ENCODE measurements at places on chromosomes 11 and 22.
A peak's percentile ranks its signal among the peaks of the same experiment; 100 is the strongest.

GRCh38 chr11:37727371-37727770, 1129.3 kb upstream of the RAG2 start:
- DNase-seq = no peak

DNA sequence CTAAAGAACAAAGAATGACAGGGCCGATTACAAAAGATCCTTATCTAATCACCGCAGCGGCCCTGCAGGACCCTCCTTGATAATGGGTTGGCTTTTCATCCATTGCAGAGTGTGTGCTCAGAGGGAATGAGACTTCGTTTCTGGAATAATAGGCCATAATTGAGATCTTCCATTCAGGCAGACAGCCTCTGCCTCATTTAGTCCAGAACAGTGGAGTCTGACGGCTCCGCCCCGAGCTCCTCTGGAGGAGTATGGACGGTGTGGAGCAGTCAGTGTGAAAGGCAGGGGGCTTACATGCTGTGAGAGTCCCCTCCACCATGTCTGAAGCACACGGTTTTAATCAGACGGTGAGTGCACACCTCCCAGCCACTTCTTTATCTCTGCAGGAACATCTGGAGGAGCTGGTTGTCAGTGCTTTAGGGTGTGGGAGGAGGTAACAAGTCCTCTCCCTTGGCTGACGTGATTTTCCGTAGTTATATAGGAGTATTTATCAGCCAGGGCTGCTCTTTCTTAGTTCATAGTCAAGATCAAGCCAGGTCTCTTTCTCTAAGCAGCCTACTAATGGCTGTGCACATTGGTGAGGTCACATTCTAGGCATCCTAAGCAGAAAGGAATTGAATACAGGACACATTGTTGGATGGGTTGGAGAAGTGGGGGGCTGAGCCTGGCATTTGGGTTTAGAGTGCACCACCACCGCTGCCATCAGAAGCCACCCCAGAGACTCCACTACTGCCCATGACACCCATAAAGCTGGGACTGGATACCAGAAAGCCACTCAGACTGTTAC, 1477.9 kb downstream of the TBC1D22A start:
- DNase-seq = no peak

- no peak for DNase-seq
Observed at GRCh38 chr11:43135966-43136534, 175.7 kb upstream of the API5 start.

- DNase-seq = no peak
Observed at GRCh38 chr11:94117871-94118270, 10.8 kb upstream of the PANX1 start.

GRCh38 chr11:79481795-79482194, 41.0 kb upstream of the TENM4 start:
- DNase-seq = no peak

DNA sequence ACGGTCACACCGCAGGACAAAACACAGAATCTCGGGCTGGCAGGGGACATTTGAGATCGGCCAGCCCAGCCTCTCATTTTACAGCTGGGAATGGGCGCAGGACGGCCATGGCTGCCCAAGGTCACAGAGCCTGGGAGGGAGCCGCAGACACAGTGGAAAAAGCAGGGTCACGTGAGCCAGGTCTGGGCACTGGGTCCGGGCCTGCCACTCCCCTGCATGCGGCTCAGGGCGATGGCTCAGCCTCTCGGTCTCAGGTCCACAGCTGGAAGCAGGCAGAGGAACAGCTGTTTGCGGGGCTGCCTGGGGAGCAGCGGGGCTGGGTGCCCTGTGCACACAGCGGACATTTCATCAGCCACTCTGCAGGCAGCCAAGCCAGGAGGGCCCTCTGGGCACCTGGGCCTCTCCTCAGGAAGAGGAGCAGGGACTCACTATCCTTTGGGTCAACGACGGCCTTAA, 10.4 kb upstream of the PPARA start:
- DNase-seq = no peak

DNA sequence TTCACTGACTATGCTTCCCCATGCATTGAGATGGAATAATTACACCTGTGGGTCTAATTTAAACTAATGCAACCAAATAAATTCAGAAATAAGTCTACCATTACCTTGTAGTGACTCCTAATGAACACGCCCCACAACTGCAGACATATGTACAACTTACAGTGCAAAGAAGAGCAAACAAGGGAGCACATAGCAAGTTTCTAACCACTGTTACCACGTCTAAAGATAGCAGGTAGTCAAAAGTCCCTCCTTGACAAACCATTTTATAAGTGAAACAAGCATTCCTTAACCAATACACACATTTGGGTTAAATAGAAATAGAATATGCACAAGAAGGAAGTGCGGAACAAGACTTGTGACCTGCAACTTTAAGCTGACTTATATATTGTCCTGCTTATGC, 20.6 kb downstream of the PHF21A start:
- DNase-seq = no peak

DNA sequence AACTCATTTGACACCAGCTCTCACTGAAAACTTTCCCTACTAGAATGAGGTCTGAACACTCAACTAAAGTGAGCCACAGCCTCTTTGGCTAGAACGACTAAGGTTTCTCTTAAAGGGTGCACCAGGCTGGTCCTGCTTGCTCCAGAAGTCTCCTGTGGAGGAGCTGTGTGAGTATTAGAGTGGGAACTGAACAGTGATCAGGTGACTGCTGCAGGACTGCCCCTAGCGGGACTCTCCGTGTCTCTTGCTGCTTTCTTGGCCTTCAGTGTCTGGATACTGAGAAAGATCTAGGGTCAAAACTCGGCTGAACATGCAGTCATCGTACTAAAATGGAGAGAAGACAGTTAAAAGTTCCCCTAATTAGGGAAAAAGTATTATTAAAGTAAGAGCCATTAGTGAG, 34.6 kb downstream of the FAM118A start:
- peak; percentile 30 for DNase-seq

DNA sequence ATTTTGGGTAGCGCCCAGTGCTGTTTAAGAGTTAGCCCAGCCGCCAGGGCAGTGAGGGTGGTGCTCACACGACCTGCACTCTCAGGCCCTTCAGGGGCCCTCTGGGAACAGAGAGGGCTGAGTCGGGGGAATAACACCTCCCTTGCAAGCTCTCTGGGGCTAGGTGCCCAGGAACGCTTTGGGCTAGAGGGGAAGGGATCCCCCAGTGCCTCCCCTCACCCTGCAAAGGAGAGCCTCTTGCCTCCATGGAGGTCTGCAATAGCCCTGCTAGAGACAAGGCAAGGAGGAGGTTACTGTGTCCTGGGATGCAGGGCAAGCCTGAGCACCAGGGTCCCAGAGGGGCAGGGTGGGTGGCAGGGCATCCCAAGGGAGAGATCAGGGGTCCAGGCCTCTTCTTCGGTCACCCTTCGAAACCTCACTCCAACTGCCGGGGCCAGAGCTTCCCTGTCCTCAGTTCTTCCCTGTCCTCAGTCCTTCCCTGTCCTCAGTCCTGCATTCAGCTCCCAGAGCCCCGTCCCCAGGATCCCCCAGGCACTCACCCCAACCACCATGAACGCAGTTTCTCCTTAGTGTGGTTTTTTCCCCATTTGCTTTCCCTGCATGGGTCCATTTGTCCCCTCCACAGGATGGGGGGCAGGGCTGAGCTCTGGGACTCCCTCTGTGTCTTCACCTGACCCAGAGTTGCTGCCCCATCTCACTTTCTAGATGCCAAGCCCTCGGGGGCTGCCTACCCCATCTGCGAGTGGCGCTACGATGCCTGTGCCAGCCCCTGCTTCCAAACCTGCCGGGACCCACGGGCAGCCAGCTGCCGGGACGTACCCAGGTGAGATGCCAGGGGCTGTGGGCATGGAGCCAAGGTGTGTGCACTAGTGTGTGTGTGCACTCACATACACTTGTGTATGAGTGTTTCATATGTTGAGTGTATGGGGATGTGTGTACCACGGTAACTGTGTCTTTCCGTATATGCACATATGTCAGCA, 60.8 kb downstream of the OTOG start:
- DNase-seq = no peak

GRCh38 chr22:50252082-50253045, 1.3 kb upstream of the HDAC10 start:
- DNase-seq = peak; percentile 49

DNA sequence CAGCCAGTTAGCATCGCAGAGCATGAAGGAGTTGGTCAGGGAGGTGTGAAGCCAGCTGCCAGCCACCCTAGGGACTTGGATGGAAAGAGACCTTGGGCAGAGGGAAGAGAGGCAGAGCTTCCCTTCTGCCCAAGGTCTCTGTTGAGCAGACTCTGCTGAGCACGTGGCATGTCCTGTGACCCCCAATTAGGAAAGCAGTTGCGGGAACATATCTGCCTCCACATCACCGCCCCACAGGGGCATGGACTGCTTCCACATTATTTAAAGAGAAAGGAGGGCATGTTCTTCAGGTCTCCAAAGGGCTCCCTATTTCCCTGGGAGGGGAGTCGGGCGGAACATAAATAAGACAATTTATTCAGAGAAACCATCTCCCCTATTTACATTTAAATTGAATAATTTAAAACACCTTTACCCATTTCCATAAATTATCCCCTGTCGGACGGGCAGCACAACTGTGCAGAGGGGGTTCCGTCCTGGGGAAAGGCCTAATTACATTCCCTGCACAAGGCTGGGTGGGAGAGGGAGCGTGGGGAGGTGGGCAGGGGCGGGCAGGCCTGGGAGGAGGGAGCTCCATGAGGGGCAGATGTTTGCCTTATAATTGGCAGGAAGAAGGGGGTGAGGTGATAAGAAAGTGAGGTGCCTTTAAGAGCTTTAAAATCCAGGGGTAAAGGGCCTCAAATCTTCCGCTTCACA, 88.8 kb upstream of the THY1 start:
- DNase-seq = no peak

GRCh38 chr22:40904101-40904500, 42.2 kb upstream of the DNAJB7 start:
- no peak for DNase-seq

GRCh38 chr22:19872779-19873137, 18.1 kb upstream of the GNB1L start:
- DNase-seq = no peak

- no peak for DNase-seq
Observed at GRCh38 chr22:36079041-36079440, 50.4 kb upstream of the RBFOX2 start.

DNA sequence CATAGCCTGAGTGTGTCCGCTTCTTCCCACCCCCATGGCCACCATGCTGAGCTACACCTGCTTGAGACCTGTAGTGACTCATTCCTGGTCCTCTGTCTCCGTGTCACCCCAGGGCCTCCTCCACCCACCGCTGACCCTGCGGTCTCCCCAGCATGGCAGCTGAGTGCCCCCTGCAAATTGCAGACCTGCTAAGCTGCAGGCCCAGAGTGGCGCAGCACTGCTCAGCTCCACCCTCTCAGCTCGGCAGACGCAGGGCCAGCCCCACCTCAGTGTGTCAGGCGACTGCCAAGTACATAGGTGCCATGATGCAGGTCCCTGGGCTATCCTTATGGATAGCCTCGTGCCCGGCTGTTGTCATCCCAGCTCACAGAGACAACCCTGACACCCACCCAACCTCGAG, 13.1 kb downstream of the MS4A15 start:
- no peak for DNase-seq

DNA sequence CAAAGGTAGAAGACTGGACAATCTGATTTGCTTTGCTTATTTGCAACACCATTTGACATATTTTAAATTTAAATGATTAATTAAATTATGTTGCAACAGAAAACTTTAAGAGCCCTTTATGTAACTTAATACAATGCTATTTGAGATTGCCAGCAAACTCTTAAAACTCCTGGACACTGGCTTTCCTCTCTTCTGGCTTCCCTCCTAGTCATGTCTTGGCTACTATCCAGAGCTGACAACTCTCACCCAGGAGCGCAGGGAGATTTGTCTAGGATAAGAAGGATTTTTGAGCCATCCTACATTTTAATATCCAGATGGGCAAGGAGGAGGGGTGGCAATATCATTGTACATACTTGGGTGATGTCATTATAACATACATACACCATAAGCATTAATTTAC, 134.3 kb downstream of the ELP4 start:
- no peak for DNase-seq

GRCh38 chr11:102158164-102158735, 48.0 kb downstream of the YAP1 start:
- DNase-seq = no peak

DNA sequence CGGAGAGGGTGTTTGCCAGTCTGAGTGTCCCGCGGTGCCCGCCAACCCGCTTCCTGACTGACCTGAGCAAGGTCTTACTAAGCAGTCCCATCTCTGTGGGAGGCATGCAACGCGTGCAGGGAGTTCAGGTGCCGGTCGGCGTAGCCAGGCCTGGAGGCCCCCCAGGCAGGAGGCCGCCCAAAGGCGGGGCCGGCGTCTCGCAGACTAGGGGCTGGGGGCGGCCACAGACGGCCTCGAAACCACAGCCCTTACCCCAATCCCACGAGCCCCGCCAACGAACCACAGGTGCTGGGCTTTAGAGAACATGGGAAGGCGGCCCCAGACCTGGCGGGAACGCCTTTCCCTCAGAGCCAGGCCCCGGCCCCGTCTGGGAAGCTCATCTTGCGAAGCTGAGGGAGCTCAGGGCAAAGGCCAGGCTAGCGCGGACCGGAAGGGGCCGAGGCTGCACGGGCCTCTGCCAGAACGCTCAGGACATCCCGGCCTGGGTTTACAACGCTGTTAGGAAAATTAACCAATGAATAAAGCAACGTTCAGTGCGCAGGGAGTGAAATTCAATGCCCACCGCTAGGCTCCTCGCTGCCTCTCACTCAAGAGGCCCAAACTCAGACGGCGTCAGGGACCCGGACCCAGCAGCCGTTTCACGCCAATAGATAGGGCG, 2.1 kb upstream of the MTFP1 start:
- peak; percentile 74 for DNase-seq

DNA sequence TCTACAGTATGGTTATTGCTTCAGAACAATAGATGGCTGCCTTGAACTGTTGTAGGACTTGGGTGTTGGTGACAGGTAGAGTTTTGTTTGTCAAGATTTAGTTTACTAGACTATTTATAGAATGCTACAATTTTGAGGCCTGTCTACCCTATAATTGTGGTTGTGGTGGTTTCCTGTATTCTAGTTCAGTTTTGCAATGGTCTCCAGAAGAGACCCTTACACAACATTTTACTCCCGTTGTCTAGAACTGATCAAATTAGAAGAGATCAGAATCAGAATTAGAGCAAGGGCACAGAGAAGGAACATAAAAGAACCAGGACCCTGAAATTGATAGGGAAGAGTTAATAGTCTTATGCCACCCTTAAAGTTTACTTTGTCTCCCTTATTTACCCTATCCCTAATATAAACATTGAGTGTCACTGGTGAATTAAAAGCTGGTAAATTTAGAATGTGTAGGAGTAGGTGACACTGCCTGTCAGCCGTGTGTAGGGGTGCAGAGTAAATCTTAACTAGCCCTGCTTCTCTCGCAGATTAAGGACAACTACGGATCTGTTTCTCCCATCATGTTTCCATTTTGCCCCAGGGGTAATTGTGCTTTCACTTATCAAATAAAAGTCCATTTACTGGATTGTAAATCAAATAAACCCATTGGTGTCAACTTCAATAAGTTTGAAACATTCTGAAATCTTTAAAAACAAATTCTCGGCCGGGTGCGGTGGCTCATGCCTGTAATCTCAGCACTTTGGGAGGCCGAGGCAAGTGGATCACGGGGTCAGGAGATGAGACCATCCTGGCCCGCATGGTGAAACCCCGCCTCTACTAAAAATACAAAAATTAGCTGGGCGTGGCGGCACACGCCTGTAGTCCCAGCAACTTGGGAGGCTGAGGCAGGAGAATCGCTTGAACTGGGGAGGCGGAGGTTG, 10.9 kb upstream of the PHLDB1 start:
- no peak for DNase-seq

Data from erythroblast (primary cell).